ENCODE measurements at places on chromosomes 3 and 15.

- no peak for DNase-seq
Measured at GRCh38 chr3:85258326-85258725, 299.5 kb downstream of the CADM2 start.

DNA sequence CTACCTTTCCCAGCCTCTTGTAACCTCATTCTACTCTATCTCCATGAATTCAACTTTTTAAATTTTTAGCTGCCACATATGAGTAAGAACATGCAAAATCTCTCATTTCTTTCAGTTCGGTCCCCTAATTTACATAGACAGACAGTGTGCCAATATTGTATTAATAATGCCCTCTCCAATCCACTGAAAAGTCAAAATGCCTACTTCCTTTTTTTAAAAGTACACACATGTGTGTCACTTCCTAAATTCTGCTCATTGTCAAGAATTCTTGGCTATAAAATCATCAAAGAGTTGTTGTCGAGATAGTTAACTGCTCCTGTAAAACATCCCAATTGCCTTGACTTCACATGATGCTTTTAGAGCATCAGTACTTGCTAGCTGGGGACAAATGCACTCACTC lies 84.2 kb upstream of the IL12A start:
- DNase-seq, result no peak

- no peak for DNase-seq
Measured at GRCh38 chr3:170488802-170489201, 70.1 kb downstream of the CLDN11 start.

DNA sequence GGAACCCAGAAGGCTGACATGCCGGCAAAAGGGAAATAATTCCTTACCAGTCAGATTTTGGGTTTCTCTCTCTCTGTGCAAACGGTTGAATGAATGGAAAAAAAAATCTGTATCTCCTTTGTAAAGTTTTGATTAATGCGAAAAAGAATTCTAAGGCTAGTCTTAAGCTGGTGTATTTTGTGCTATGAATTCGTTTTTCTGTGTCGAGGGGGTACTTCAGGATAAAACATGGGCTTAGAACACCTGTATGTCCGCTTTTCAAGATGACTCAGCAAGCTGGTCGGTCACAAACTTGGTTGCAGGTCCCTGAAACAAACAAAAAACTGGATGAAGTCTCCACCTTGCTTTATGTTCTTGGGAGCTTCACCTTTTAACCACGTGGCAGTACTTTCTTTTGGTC lies 28.5 kb downstream of the IGDCC3 start:
- no peak for DNase-seq

- DNase-seq, result no peak
Measured at GRCh38 chr3:148631124-148631903, 66.4 kb upstream of the AGTR1 start.

- DNase-seq, result no peak
Measured at GRCh38 chr3:41202075-41202833, 2.9 kb downstream of the CTNNB1 start.

DNA sequence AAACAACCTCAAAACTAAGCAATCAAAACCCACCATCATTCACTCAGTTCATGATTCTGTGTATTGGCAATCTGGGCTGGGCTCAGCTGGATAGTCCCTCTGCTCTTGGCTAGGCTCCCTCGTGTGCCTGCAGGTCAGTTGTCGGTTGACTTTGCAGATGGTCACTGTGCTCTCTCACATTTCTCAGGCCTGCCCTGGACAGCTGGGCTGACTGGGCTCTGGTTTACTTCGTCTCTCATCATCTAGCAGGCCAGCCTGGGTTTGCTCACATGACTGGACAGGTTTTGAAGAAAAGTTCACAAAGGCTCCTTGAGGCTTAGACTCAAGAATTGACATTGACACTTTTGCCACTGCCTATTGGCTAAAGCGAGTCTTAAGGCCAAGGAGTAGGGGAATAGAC lies 105.0 kb upstream of the CTNNB1 start:
- DNase-seq, result no peak
